ENCODE measurements at places on chromosomes 1 and 21.

- no peak for DNase-seq
Measured at GRCh38 chr1:201740670-201741111, 88.3 kb upstream of the IPO9 start.

DNA sequence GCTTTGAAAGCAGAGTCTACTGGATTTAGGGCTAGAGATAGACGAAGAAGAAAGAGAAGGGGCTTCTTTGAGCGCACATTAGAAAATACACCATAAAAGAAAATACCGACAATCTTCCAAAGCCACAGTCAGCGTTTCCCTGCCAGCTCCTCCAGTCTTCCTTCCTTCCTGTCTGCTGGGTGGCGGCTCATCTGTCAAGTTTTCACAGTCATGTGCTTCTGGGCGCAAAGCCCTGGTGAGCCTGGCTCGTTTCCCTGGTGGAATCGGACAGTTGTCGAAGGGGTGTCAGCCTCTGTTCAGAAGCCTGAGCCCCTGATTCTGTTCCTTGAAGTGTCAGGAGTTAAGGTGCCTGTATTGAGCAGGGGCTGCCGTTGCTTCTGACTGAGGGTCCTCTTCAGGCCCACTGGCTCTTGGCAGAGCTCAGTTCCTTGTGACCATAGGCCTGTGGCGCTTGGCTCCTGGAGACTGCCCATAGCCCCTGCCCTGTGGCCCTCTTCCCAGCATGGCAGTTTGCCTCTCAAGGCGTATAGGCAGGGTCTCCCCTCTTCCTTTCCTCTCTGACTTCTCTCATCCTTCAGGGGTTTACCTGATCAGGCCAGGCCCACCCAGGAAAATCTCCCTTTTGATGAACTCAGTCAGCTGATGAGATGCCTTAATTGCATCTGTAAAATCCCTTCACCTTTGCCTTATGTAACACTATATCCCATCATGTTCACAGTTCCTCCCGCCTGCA, 58.6 kb downstream of the ADARB1 start:
- DNase-seq, result no peak

- DNase-seq, result no peak
Measured at GRCh38 chr1:17624611-17625233, 85.2 kb downstream of the ARHGEF10L start.

GRCh38 chr1:3993619-3994375, 93.7 kb upstream of the C1orf174 start:
- DNase-seq, result no peak

DNA sequence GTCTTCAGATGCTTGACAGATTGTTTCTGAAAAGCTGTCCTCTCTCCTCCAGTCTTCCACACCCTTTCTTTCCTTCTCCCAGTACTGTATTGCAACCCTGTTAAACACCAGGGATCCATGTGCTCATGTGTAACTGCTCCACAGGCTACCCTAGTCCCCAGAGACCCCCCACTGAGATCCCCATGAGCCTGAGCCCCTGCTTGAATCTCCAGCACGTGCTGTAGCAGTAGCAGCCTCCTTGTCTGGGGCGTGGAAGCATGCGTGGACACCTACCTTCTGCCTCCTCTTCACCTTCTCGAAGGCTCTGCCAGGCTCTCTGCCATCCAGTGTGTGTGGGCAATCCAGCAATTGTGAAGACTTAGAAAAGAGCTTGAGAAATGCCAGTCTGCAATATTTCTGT, 25.2 kb downstream of the GPR137B start:
- DNase-seq, result no peak

GRCh38 chr1:23167353-23168078, 1.1 kb downstream of the LUZP1 start:
- no peak for DNase-seq

GRCh38 chr1:176904057-176904751, 260.3 kb downstream of the ASTN1 start:
- DNase-seq, result no peak

DNA sequence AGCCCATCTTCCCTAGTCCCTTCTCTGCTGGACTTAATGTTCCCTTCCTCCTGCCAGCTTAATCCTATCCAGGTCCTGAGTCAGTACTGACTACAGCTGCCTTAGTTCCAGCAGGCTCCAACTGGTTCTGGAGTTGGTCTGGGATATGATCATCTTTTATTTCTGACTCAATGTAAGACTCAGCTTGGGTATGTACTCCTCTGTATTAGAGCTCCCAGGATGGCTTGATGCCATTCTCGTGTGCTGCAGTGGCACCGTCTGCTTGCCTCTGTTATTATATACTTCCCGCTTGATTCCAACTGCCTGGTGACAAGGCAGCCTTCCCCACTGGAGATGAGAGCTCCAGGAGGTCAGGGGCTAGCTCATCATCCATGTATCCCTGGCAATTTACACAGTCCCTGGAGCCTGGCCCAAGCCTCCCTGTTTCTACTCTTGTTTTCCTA, 164.4 kb upstream of the DPT start:
- DNase-seq, result no peak

DNA sequence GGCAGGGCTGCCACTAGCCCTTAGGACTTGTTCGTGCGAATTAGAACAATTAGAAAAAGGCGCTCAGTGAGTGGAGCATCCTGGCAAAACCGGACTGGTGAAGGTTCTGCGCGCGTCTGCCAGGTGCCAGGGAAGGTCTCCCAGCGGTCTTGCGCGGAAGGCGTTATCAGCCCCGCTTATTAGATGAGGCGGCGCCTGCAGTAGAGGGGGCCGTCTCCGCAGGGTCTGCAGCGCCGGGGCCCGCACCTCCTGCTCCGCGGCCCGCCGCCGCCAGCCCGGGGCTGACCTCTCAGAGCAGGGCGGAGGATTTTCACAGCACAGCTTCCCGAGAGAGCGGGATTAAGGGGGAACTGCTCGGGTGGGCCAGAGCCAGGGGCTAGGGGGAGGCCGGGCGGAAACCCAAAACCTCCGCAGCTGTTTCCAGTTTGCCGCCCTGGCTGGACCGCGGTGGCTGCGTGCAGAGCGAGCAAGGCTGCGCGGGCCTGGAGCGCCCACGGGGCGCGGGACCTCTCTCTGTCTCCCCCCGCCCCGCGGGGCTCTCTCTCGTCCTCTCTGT, 155.2 kb downstream of the FOXD2 start:
- DNase-seq, result no peak

DNA sequence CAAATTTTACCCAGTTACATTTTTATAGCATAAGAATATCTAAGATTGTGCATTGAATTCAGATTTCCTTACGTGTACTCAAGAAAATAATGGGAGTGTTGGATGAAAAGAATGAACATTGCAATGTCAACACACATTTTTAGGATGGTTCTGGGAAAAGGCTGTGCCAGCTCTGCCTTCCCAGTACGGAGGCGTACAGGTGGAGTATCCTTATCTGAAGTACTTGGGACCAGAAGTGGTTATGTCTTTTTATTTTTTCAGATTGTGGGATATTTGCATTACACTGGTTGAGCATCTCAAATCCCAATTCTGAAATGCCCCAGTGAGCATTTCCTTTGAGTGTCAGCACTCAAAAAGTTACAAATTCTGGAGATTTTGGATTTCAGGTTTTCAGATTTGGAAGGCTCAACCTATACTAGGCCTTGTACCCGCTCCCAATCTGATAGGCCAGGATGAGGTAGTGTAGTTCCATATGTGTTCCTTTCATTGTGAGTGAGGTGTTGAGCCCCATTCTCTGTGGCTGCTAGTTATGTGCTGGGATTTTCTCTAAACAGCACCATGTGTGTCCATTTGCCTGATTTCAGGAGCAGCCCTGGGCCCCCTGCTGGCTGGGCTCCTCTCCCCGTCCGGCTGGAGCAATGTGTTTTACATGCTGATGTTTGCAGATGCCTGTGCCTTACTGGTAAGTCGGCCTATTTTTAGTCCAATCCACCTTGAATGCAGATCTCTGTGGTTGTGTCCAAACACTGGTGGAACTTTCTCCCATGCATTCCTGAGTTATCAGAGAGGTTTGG, 60.8 kb downstream of the SLC37A1 start:
- DNase-seq, result no peak

DNA sequence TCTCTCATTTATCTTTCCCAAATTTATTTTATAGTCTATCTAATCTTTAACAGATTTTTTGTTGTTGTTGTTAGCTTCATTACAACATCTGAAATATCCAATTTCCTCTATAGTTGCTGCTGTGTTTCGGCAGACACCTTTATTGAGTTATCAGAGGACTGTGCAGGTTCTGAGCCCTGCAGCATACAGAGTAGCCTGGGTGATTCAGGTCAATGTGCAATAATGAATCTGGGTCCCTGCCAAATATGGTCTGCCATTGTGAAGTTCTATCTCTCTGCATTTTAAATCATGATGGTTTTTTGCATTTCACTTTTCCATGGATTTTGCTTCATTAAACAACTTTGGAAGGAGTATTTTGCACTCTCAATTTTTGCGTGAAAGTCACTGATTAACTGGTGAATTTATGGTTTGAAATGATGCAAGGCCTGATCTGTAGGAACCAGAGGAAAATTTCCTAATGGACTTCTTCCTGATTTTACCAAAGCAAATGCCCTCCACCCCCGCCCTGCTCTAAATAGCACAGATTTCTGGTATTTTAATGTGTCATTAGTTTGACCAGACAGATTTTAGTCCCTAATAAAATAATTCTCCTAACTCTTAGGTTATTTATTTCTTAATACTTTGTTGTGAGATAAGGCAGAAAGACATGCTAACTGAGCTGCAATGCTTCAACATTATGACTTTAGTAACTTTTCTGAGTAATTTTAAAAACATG, 402.3 kb downstream of the PTBP2 start:
- DNase-seq, result no peak

GRCh38 chr21:27058673-27059605, 92.1 kb upstream of the ADAMTS5 start:
- DNase-seq, result no peak

GRCh38 chr1:88661951-88662699, 21.9 kb upstream of the PKN2 start:
- DNase-seq, result no peak

GRCh38 chr1:41810446-41810845, 108.3 kb downstream of the HIVEP3 start:
- peak; percentile 48 for DNase-seq

DNA sequence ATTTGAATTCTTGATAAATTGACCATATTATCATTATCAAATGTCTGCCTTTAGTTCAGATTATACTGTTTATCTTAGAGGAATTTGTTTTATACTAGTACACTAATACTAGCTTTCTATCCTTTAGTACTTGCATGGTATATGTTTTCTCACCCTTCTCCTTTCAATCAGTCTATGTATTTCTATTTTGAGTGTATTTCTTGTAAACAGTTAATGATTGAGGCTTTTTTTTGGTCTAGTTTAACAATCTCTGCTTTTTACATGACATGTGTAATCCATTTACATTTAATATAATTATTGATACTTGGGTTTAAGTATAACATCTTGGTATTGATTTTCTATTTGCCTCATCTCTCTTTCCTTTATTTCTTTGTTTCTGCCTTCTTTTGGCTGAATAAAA, 224.9 kb downstream of the CENPF start:
- no peak for DNase-seq

DNA sequence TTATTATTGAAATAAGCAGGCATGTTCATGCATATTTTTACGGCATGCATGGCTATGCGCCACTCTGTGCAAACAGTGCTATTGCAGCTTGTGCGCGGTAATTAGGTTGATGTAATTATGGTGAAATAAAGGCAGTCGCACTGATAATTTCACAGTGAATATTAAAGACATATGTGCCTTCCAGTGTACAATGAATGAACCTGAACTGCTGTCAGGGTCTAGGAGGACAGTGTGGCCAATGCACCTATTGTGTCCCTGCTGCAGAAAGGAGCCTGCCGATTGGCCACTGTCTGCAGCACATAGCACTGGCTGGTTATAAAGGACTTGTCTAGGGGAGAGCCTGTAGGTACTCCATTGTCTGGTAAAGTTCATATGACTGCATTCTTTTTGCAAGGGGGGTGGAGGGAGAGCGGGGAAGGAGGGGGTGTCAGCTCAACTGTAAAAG, 340.4 kb downstream of the USP25 start:
- no peak for DNase-seq

- no peak for DNase-seq
Measured at GRCh38 chr1:30823627-30823968, 66.0 kb upstream of the LAPTM5 start.

- no peak for DNase-seq
Measured at GRCh38 chr1:54459726-54460191, 53.6 kb upstream of the SSBP3 start.

- DNase-seq, result no peak
Measured at GRCh38 chr1:232577772-232578171, 52.2 kb downstream of the SIPA1L2 start.

DNA sequence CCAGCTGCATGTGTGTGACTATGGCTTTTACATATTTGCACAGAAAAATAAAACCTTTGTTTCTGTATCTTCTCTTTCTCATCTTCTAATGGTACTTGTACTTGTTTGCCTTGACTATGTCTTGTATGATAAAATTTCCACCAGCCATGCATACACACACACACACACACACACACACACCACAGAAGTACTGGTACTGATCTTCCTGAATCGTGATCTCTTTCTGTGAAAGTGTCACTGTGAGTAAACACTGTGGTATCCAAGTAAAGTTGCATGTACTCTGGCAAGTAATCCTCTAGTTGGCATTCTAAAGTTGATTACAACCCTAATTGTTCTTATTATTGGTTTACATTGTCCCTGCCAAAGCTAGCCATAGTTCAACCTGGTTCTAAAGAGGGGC, 176.7 kb downstream of the CRB1 start:
- no peak for DNase-seq

DNA sequence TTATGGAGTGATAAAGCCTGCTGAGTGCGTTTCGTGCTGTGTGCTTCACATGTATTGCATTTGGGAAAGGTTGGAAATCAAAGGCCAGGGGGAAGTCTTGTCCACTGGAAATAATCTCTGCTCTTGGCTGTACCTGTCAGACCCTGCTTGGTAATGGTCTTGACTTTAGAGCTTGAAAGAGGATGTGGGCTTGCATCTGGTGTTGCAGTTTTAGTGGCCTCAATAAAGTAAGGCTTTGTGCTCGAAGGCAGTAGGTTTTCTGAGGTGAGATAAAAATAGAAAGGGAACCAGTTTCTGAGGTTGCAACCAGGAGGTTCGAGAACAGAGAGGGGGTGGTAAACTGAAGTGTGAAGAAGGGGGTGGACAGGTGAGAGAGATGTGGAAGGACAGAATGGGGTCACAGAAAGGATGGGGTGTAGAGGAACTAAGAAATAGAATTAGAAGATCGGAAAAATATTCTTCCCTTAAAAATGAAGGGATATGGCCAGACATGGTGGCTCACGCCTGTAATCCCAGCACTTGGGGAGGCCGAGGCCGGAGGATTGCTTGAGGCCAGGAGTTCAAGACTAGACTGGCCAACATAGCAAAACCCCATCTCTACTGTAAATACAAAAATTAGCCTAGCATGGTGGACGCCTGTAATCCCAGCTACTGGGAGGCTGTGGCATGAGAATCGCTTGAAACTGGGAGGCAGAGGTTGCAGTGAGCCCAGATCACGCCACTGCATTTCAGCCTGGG, 1.5 kb downstream of the S100PBP start:
- DNase-seq, result peak; percentile 35

GRCh38 chr1:24586970-24587820, 31.3 kb downstream of the NCMAP start:
- DNase-seq, result peak; percentile 80
